ENCODE measurements at places on chromosomes 7 and 10.

- DNase-seq = no peak
Measured at GRCh38 chr10:68362590-68362989, 29.9 kb upstream of the PBLD start.

DNA sequence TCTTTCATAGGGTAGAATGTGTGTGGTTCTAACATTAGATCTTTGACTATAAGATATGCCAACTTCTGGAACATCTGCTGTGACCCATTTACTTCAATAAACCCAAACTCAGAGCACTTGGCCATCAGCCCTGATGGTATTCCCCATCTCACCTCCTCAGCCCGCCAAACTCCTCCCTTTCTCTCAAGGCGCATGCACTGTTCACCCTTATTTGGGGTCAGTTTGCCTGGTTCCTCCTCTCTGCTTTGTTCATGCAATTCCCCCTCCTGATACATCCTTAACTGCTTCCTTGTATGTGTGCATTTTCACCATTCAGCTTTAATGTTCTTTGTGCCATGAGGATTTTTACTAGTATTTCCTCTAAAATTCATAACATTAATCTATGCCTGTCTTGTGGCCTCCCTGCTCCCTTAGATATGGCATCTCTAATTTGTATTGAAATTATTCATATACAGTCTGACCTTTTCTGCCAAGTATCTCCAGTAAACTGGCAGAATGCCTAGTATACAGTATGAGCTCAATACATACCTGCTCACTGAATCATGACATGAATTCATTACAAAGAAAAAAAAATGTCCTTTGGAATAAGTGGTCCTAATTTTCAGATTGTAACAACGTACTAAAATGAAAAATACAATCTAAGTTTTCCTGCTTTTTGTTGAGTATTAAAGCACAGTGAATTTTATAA lies 336.8 kb upstream of the IGFBP3 start:
- DNase-seq = no peak

GRCh38 chr7:76411626-76412025 lies 2.1 kb upstream of the SSC4D start:
- peak; percentile 46 for DNase-seq

- DNase-seq = no peak
Measured at GRCh38 chr10:52623761-52624160, 148.8 kb downstream of the MBL2 start.

- peak; percentile 45 for DNase-seq
Measured at GRCh38 chr7:3995187-3995586, 686.9 kb upstream of the FOXK1 start.

- DNase-seq = no peak
Measured at GRCh38 chr7:90626013-90626412, 29.9 kb downstream of the CDK14 start.

- no peak for DNase-seq
Measured at GRCh38 chr7:147774461-147774860, 816.1 kb upstream of the C7orf33 start.

- DNase-seq = no peak
Measured at GRCh38 chr7:99607548-99607947, 9.2 kb upstream of the ZSCAN25 start.

DNA sequence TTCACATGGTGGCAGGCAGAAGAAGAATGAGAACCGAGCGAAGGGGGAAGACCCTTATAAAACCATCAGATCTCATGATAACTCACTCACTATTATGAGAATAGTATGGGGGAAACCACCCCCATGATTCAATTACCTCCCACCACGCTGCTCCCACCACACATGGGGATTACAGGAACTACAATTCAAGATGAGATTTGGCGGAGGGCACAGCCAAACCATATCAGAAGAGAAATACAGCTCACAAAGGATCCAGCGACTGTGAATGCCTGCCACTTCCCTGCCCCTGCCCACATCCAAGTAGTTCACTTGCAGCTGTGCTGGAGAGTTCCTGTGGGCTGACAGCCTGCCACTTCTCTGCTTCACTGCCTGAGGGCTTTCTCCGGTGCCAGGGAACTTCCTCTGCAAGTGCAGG lies 148.7 kb downstream of the C7orf25 start:
- DNase-seq = no peak

DNA sequence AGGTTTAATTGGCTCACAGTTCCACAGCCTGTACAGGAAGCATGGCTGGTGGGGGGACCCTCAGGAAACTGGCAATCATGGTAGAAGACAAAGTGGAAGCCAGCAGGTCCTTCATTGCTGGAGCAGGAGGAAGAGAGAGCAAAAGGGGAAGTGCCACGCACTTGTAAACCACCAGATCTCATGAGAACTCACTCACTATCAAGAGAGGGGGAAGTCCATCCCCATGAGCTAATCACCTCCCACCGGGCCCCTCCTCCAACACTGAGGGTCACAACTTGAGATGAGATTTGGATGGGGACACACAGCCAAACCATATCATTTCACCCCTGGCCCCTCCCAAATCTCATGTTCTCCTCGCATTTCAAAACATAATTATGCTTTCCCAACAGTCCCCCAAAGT lies 171.9 kb upstream of the CACNA2D1 start:
- peak; percentile 87 for DNase-seq

DNA sequence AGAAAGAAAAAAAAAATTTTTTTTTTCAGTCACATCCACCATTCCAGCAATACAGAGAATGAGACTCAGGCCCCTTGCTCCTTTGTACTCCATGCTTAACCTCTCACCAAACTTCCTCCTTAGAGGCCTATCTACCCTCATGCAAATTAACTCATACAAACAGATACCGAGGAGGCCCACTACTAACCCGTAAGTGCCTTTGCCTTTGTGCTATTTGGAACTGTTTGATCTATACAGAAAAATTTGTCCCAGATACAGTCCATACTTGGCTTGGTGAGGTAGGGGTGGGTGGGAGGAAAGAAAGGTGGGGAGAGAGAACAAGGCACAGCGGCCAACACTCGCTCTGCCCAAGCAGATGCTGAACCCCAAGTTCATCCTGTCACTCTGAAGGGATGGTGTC lies 87.8 kb upstream of the DUSP5 start:
- DNase-seq = no peak

GRCh38 chr10:23786594-23786993 lies 347.7 kb downstream of the OTUD1 start:
- no peak for DNase-seq

DNA sequence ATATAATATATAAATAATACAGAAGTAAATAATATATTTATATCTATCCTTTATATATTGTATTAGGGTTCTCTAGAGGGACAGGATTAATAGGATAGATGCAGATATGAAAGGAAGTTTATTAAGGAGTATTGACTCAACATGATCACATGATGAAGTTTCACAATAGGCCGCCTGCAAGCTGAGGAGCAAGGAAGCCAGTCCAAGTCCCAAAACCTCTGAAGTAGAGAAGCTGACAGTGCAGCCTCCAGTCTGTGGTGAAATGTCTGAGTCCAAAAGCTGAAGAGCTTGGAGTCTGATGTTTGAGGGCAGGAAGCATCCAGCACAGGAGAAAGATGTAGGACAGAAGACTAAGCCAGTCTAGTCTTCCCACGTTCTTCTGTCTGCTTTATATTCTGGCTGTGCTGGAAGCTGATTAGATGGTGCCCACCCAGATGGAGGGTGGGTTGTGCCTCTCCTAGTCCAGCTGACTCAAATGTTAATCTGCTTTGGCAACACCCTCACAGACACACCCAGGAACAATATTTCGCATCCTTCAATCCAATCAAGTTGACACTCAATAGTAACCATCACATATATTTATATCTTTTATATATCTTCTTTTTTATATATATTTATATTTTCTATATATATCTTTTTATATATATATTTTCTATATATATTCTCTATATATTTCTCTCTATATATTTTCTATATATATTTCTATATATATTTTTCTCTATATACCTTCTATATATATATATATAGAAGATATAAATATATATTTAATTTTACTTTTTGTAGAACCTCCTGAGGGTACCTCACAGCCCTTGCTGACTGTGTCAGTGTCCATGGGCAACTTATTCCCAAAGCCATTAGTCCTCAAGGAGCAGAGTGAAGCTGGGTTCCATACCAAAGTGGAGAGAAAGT lies 24.6 kb upstream of the AKR1B10 start:
- DNase-seq = peak; percentile 57

DNA sequence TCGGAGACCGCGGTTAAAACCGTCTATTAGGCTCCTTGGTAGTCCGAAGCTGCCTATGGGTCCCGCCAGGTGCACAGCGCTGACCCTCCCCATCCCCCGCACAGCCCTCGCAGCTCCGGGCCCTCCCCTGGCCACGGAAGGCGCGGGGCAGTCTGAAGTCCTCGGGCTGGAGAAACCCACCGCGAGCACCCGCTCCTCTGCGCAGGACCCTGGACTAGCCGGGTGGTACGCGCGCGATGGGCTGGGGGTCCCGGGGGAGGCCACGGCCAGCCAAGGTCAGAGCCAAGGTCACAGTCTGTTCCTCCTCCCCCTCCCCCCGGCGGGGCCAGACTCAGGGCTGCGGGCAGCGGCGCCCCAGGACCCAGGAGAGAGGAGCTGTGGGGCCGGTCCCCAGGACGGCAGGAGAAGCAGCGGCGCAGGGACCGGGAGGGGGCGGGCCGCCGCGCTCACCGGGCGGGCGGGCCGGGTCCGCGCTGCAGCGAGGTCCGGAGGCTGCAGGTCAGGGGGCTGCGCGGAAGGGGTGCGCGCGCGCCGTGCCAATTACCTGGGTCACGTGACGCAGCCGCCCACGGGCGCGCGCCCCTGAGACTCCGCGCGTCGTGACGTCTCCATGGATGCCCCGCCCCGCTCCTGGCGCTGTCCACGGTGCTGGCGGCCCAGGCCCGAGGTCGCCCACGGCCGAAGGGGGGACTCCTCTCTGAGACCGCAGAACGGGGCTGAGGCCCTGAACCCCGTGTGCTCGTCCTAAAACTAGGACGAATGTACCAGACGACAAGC lies at the start of gene OGDHL:
OGDHL (minus strand) TSS at position 535 of the 777 bp plus-strand sequence. CDS start 3,731 bp downstream, outside the sequence.
- DNase-seq = peak; percentile 80

DNA sequence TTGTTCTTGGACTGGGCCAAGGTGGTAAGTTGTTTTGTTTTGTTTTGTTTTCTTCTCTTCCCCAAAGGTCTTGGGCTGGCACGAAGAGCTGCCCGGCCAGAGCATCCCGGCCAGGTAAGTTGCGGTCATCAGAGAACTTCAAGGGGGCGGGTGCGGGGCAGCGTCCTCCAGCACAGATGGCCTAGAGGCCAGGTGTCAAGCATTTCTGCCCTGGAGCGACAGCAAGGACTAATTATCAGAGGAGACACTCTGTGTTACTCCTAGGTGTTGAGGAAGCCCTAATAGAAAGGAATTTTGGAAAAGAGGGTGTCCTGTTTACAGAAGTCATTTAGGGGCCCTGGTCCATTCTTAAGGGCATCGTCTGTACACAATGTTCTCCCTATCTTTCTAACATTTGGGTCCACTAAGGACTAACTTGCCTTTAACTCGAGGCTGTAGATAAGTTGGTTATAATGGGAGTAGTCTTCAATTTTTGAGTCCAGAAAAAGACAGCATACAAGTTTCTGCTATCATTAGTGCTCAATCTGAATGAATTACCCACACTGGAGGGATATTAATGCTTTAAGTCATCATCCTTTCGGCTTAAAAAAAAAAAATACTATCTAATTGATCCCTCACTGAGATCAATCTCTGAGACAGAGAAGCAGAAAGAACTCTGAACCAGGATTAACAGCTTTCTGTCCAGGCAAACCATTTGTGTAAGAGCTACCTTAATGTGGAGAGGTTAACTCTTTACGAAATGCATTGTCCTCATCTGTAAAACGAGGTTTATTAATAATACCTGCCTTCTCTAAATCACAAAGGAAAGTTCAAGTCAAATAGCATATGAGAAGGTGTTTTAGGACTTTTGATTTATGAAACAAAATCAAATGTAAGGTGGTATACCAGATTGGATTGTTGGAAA lies 1.5 kb downstream of the ITGB8 start:
- no peak for DNase-seq

DNA sequence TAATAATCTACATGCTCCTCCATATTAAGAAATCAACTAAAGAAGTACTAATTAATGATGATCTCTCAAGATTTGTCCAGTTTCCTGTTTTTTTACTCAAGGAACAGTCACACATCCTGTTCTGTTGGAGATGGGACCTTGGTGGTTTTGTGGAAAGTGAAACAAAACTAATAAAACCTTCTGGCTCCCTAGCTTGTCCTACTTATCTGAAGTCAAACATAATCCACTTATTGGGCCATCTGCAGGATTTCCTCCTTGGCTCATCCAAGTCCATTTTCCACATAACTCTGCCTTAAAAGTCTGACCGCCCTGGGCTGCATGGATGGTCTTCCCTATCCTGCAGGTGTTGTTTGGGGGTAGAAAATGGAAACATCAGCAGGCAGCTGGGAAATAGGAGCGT lies 39.4 kb upstream of the TARP start:
- peak; percentile 94 for DNase-seq

- DNase-seq = no peak
Measured at GRCh38 chr7:139619367-139619657, 95.8 kb downstream of the CLEC2L start.

GRCh38 chr7:36490419-36490830 lies 100.8 kb downstream of the ANLN start:
- DNase-seq = no peak

- DNase-seq = peak; percentile 8
Measured at GRCh38 chr10:19825700-19826099, 9.5 kb downstream of the PLXDC2 start.

DNA sequence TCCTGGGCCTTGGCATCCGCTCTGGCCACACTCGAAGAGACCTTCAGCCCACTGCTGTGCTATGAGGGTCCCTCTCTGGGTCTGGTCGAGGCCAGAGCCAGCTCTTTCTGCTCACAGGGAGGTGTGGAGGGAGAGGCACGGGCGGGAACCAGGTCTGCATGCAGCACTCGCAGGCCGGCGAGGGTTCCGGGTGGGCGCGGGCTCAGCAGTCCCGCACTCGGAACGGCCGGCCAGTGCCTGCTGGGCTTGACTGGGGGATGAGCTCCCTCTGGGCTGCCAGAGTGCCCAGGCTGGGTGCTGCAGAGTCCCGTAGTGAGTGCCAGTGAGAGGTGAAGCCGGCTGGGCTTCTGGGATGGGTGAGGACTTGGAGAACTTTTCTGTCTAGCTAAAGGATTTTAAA lies 882.7 kb downstream of the XPNPEP1 start:
- no peak for DNase-seq

- no peak for DNase-seq
Measured at GRCh38 chr7:29424984-29425309, 138.7 kb upstream of the PRR15 start.

Measured in NB4 (cell line).